ENCODE measurements at places on chromosomes 6 and 20.
A peak's percentile ranks its signal among the peaks of the same experiment; 100 is the strongest.

DNA sequence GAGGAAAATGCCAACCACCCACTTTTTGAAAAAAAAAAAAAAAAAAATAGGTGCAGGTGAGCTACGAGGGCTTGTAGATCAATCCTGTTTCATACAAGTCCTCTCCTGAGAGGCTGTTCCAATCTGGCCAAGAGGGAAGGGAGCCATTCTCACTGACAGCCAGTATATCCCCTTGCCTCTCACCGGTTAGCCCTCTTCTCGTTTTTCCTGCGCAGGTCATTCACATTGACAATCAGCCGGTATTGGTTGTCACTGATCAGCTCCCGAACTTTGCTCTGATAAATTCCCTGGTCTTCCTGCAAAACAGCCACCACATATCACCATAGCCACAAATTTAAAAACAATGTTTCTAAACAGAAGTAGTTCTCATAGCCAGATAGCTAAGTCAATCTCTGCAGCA, 1.4 kb downstream of the MCM3 start:
- no peak for DNase-seq

DNA sequence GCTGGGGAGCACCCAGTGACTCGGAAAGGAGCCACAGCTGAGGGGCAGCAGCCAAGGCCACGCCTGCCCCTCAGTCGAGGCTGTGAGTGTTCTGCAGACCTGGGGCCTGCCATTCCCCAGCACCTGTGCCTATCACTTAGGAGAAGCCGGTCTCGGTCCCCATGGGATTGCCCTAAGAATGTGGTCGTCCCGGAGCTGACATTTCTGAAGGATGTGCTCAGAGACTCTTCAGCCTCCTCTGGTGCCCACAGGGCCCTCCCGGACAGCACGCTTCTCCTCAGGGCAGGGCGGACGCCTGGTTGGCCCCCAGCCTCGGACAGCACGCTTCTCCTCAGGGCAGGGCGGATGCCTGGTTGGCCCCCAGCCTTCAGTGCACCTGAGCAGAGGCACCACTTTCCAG, 223.9 kb downstream of the ERMARD start:
- no peak for DNase-seq

- no peak for DNase-seq
These were observed 46.0 kb downstream of the STX7 start for GRCh38 chr6:132466952-132467351.

GRCh38 chr20:46523696-46524328, 10.5 kb upstream of the ZNF334 start:
- peak; percentile 46 for DNase-seq

- peak; percentile 14 for DNase-seq
These were observed 34.5 kb downstream of the SLX4IP start for GRCh38 chr20:10469599-10469998.

DNA sequence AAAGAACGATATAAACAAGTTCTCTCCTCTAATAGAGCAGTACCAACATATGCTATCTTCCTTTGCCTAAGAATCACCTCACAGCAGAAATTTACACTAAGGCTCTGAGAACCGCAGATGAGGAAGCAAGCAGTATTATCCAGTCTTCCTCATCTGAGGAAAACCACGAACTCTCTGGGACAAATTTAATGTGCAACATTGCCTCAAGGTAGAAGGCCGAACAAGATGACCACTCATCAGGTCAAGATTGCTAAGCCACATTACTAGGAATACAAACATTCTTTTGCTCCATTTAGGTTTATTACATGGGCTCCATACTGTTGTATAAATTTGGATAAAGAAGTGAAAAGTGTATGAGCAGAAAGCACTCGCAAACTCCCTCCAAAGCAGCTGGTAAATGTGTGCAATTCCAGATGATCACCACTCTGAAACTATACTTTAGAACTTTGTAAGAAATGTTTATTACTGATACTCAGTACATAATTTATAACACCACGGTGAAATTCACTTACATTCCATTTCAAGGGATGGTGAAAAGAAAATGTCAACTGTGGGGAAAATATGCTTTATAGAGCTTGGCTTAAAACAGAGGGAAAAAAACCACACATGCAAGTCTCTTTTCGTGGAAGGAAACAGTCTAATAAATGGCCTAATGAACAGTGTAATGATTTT, 398.4 kb downstream of the BTBD9 start:
- DNase-seq: no peak

DNA sequence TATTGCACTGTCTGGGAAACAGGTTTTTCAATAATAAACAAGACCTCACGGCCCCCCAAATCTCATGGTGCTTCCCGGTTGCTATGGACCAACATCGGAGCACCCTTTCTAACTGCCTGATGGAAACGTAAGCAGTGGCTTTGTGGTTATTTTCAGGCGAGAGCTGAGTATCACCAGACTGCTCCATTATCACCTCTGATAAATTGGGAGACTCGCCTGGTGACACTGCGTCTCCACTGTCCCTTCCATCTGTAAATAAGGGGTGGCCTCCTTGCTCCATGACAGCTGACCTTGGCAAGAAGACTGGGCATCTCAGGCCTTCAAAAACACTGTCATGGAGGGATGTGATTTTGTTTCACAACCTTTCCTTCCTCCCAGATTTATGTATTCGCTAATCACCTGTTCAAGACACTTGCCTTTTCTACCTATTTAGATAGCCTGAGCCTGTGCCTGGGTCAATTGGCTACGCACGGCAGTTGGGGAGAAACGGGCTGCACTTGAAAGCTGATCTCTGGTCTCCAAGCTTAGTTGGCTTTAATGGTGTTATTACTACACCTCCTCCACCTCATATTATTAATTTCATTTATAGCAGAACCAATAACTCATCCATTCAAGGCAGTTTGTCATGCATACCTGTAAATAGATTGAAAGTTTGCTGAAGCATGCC, 17.7 kb upstream of the CDH4 start:
- DNase-seq: no peak

GRCh38 chr6:69096681-69097080, 461.6 kb downstream of the ADGRB3 start:
- no peak for DNase-seq

DNA sequence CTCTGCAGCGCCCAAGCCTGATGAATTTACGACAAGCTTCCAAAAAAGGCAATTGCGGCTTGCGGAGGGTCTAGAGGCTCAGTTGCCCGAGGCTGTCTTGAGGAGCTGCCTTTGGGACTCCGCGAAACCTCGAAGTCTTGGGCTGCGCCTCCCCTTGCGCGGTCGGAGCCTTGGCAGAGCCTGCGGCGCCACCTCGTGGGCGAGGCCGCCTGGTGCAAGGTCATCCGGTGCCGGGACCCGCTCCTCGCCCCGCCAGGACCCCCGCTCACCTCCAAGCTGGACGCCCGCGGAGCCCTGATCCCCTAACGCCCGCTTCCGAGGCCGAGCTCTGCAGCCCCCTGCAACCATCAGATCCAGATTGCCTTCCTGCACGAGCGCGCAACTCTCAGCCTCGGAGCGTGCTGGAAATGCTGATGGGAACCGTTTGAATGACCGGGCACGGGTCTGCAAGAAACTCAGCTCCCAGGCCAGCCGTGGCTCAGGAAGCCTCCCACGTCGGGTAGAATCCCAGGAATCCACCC, 14.9 kb upstream of the FAM210B start:
- DNase-seq: peak; percentile 86

- no peak for DNase-seq
These were observed 26.6 kb upstream of the ELMO2 start for GRCh38 chr20:46433051-46433450.

DNA sequence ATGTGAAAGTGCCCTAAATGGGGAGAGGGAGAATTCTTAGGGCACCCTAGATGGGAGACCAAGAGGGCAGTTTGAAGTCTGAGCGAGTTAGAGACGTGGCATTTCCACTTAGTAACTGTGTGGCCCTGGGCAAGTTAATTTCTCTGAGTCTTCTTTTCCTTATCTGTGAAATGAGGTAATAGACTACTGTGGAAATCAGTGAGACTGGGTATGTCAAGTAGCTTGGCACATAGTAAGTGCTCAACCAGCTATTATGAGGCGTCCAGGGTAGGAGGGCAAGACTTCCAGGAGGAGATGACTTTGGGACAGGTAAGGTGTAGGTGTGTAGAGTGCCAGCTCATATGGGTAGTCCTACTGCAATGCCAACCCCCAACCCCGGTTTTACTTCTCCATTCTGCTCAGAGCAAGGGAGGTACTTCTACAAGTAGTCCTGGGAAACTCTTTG, 770 bp downstream of the KIF3B start:
- no peak for DNase-seq

DNA sequence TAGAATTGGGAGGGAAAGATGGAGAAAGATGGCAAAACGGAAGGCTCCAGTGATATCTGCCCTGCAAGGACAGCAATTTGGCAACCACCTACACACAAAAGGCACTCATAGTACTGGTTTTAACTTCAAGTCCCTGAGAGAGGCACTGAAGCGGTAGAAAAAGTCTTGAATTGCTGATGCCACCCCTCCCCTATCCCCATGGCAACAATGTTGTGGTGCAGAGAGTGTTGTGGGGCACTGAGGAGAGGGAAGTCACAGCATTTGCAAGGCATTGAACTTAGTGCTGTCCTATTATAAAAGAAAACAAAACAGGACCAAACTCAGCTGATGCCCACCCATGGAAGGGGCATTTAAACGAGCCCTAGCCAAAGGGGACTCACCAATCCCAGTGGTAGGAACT, 343.7 kb downstream of the HAO1 start:
- DNase-seq: no peak

- DNase-seq: no peak
These were observed 23.6 kb upstream of the APCDD1L start for GRCh38 chr20:58538752-58539151.

GRCh38 chr6:53066874-53067706, 1.9 kb downstream of the FBXO9 start:
- DNase-seq: no peak

GRCh38 chr6:53827531-53827930, 32.7 kb downstream of the LRRC1 start:
- DNase-seq: no peak

DNA sequence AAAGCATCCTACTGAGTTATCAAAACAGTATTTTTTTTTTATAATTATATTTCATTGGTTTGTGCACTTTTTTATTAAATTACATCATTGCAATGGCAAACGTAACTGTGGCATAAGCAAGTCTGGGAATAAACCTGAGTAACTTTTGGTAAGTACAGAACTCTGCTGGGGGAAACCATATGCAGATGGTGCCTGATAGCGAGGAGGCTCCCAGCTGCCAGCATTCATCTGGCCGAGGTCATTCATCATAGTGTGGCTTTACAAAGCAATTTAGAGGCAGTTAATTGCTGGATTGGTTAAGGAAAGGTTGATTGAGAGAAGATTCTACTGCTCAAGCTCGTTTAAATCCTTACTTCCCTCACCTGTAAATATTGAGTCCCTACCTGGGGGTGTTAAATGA, 52.6 kb downstream of the HECA start:
- DNase-seq: no peak

DNA sequence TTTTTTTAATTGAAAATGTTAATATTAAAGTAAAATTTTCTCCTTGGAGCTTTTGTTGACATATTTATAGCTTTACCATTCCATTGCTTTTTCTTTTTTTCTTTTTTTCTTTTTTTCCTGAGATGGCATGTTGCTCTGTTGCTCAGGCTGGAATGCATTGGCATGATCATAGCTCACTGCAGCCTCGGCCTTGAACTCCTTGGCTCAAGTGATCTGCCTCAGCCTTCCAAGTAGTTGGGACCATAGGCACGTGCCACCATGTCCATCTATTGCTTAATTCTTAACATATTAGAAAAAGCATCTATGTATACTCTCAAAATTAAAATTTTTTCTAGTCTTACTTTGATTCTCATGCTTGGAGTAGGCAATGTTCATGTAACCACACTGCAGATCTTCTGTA, 43.0 kb downstream of the RALGAPB start:
- DNase-seq: no peak

- no peak for DNase-seq
These were observed 296.5 kb downstream of the SLC35F1 start for GRCh38 chr6:118203545-118203944.

GRCh38 chr6:11007715-11008608, 36.1 kb downstream of the ELOVL2 start:
- DNase-seq: no peak

DNA sequence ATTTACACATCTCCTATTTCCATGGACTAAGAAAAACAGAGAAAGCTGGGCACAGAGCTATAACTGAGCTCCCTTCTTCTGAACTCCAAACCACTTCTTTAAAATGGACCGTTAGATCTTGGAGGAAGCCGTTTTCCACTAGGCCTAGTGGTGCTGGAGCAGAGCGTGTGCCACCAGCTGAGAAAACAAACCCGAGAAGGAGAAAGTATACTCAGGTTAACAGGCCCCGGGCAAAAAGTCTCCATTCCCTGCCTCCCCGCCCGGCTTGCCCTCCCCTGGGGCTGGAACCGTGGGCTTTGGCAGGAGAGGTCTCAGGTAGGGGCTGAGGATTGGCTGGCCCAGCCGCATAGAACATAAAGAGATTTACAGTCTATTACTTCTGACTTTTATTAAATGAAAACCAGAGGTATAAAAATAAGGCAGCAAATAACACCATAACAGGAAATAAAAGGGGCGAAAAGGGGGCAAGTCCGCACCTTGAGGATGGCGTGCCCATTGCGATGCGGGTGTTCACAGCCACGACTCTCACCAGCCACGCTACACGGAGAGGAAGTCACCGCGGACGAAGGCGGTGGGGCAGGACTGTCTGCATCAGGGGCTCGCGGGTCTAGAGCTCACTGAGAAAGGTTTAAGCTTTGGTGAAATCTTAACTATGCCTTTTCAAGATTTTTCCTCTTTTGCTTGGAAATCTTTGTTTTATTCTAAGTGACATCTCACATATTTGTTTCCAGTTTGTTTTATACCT, 191.2 kb upstream of the GMDS start:
- no peak for DNase-seq

DNA sequence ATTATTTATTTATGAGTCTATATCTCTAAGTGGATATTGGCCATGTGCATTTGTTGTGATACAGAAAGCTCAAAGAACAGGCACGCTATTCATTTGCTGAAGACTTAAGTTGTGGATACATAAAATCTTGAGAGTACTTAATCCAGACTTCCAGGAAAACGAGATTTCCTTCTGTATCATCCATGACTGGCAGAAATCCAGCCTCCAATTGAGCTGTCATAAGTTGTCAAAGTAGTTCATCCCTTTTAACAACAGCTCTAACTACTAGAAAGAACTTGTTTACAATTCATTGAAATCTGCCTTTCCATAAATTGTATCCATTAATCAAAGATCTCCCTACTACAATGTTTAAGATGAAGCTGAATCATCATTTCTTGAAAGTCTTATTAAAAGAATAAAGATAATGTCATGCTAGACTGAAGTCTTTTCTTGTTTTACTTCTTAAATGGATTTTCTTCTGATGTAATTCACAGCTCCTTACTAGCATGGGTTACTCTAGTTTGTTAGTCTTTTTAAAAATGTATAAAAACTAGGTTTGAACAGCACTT, 447.3 kb upstream of the CITED2 start:
- DNase-seq: no peak

- no peak for DNase-seq
These were observed 384.5 kb upstream of the HSF2 start for GRCh38 chr6:122014961-122015360.

GRCh38 chr6:107936162-107936909, 21.7 kb downstream of the SEC63 start:
- no peak for DNase-seq
